Glomerular endothelial cell (primary cell): ENCODE measurements at places on chromosomes 1 and 21. TPM values are rescaled to one million over a fixed set of nuclear protein-coding genes. Genes with fewer than 3 reads are reported as not detected.

The RAB42 gene
- total RNA-seq: 0.64 and 1.5 TPM in 2 replicates

The CLDN19 gene
- not detected in 2 replicates for total RNA-seq

The TLCD4 gene
- 0.05 TPM in 1 of 2 replicates, not detected in the other for total RNA-seq

The UTS2 gene
- total RNA-seq: not detected in 2 replicates

The SH2D2A gene
- total RNA-seq: 0.44 and 0.82 TPM in 2 replicates

The FCRL5 gene
- total RNA-seq: not detected in 2 replicates

The ATAD3C gene
- total RNA-seq: not detected in 2 replicates

The VSIG8 gene
- 0.35 TPM in 1 of 2 replicates, not detected in the other for total RNA-seq

The CGN gene
- 0.12 and 0.58 TPM in 2 replicates for total RNA-seq

The ATP1A2 gene
- not detected in 2 replicates for total RNA-seq

The ZNF683 gene
- total RNA-seq: not detected in 2 replicates

The SYT14 gene
- total RNA-seq: 1.8 and 8.7 TPM in 2 replicates
